ENCODE measurements at places on chromosomes 2 and 18. TPM values are rescaled to one million over a fixed set of nuclear protein-coding genes. Genes with fewer than 3 reads are reported as not detected.

The EN1 gene
- total RNA-seq = not detected

The GLI2 gene
- total RNA-seq = not detected

The RRM2 gene
- total RNA-seq = 7.9 TPM

The CCDC74B gene
- total RNA-seq = not detected

The GKN2 gene
- total RNA-seq = not detected

DNA sequence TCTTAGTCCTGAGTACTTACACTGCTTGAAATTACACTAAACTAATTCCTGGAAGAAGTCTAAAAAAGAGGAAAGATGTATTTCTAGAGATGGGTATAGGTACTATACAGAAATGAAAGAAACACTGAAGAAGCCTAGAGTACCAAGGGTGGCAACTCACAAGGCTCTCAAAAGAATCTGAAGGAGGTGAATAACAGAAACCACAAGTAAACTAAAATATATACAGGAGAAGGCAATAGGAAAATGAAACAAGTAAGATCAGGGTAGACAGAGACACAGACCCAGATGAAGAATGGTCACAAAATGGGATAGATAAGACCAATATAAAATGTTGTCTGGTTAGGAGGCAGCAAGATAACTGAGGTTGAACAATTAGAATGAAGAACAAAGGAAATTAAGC, 59.9 kb downstream of the USP37 start:
- DNase-seq = no peak
- H3K27me3 ChIP-seq = no peaks in the 10 kb centered on the region
- no peak overlapping the region for H3K27ac ChIP-seq
- no peak overlapping the region for H3K4me3 ChIP-seq

- no peak overlapping the region for H3K27ac ChIP-seq
- H3K4me1 ChIP-seq = no peaks in the 10 kb centered on the region
- no peak for DNase-seq
- no peaks in the 10 kb centered on the region for H3K36me3 ChIP-seq
Measured at GRCh38 chr18:26286008-26286407, 59.8 kb downstream of the TAF4B start.

- H3K27me3 ChIP-seq = no peaks in the 10 kb centered on the region
- no peak for DNase-seq
- H3K36me3 ChIP-seq = peaks cover 5% of the 10 kb centered on the region
- H3K4me3 ChIP-seq = no peak overlapping the region
Measured at GRCh38 chr18:56977771-56978170, 169.1 kb upstream of the BOD1L2 start.

GRCh38 chr2:223613017-223613950, 11.1 kb upstream of the SCG2 start:
- H3K4me3 ChIP-seq = no peak overlapping the region
- H3K36me3 ChIP-seq = no peaks in the 10 kb centered on the region
- H3K27me3 ChIP-seq = peaks cover 10% of the 10 kb centered on the region

DNA sequence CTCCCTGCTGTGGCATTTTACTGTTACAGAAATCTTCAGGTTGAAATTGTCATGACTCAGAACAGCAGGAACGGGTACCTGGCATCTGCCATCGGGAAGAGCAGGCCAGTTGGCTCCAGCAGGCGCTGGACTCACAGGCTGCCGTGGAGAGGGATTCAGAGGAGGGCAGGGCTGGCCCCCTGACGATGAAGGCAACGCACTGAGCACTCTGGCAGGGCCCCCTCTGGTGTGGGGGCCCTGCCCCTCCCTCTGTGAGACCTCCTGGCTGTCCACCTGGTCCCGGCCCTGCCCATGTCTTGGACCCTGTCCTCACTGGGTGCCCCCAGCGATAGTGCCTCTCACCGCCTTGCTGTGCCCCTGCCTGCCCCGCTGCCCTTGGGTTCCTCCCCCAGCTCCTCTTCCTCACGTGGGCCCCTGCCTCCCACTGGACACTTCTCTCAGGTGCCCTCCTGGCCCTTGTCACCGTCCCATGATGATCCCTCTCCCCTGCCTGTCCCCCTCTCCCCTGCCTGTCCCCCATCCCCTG, 23.3 kb upstream of the ALLC start:
- H3K4me1 ChIP-seq = no peaks in the 10 kb centered on the region
- H3K4me3 ChIP-seq = no peak overlapping the region
- no peak for DNase-seq
- H3K36me3 ChIP-seq = no peaks in the 10 kb centered on the region

- DNase-seq = peak; percentile 44
- no peaks in the 10 kb centered on the region for H3K36me3 ChIP-seq
- H3K4me1 ChIP-seq = no peaks in the 10 kb centered on the region
- H3K27ac ChIP-seq = no peak overlapping the region
- H3K4me3 ChIP-seq = no peak overlapping the region
- no peaks in the 10 kb centered on the region for H3K27me3 ChIP-seq
Measured at GRCh38 chr2:217943446-217944321, 59.1 kb downstream of the TNS1 start.

DNA sequence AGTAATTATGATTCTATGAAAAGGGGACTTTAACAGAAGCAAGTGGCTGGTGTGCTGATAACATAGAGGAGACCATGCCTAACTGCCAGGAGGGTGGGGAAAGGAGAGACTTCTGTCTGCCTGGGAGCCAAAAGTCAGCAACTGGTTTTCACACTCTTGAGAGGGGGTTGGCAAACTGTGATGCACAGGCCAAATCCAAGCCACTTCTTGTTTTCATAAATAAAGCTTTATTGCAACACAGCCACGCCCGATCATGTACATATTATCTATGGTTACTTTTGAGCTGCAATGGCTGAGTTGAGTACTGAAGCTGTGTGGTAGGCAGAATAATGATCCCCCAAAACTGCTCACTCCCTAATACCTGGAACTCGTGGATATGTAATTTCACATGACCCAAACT, 208.4 kb downstream of the LNPK start:
- no peaks in the 10 kb centered on the region for H3K4me1 ChIP-seq
- no peak for DNase-seq
- no peak overlapping the region for H3K27ac ChIP-seq
- H3K4me3 ChIP-seq = no peak overlapping the region

- no peaks in the 10 kb centered on the region for H3K4me1 ChIP-seq
- H3K27ac ChIP-seq = no peak overlapping the region
- no peak for DNase-seq
- H3K36me3 ChIP-seq = no peaks in the 10 kb centered on the region
- H3K27me3 ChIP-seq = no peaks in the 10 kb centered on the region
Measured at GRCh38 chr2:100004959-100005387, 137.4 kb downstream of the AFF3 start.

DNA sequence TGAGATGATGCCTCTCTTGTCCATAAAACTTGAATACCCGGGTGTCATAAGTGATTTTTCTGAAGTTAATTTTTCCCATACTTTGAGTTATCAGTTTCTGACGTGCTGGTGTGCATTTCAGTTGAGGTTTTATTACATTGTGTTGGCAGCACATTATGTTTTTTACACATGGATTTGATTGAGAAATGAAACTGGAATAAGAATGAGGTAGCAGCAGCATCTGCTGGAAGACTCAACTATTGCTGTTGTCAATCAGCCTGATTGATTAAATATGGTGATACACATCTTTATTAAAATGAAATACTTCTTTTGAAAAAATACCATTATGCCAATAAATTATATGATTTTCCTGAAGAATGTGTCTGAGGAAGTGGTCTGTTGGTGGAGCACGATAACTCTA, 60.5 kb downstream of the INSIG2 start:
- no peaks in the 10 kb centered on the region for H3K36me3 ChIP-seq
- no peaks in the 10 kb centered on the region for H3K4me1 ChIP-seq
- DNase-seq = no peak
- H3K4me3 ChIP-seq = no peak overlapping the region
- no peak overlapping the region for H3K27ac ChIP-seq
- H3K27me3 ChIP-seq = peaks cover 3% of the 10 kb centered on the region

DNA sequence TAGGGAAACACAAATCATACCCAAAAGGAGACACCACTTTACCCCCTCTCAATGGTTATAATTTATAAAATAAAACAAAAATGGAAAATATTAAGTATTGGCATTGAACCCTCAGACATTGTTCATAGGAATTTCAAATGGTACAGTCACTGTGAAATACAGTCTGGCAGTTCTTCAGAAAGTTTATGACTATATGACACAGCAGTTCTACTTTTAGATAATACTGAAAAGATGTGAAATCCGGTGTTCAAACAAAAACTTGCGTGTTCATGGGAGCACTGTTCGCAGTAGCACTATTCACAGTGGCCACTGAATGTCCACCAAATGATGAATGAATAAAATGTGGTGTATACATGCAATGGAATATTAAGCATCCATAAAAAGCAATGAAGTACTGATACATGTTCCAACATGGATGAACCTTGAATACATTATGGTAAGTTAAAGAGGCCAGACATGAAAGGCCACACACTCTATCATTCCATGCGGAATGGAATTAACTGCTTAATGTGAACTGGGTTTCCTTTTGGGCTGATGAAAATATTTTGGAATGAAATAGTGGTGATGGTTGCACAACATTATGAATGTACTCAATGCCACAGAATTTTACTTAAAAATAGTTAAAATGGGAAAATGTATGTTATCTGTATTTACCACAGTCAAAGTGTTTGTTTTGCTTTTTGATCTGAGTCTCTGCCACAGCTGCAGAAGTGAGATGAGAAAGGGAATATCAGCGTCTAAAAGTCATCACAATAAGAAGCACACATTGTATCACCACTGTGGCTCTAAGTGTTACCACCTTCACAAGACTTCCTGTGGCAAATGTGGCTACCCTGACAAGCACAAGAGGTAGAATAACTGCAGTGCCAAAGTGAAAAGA, 864.6 kb downstream of the SUCLG1 start:
- no peaks in the 10 kb centered on the region for H3K27me3 ChIP-seq
- H3K36me3 ChIP-seq = no peaks in the 10 kb centered on the region
- H3K4me3 ChIP-seq = no peak overlapping the region
- H3K4me1 ChIP-seq = no peaks in the 10 kb centered on the region
- no peak overlapping the region for H3K27ac ChIP-seq

Data from CD4-positive, CD25-positive, alpha-beta regulatory T cell (primary cell).